ENCODE measurements at places on chromosomes 12 and 14. TPM values are rescaled to one million over a fixed set of nuclear protein-coding genes. Genes with fewer than 3 reads are reported as not detected.

DNA sequence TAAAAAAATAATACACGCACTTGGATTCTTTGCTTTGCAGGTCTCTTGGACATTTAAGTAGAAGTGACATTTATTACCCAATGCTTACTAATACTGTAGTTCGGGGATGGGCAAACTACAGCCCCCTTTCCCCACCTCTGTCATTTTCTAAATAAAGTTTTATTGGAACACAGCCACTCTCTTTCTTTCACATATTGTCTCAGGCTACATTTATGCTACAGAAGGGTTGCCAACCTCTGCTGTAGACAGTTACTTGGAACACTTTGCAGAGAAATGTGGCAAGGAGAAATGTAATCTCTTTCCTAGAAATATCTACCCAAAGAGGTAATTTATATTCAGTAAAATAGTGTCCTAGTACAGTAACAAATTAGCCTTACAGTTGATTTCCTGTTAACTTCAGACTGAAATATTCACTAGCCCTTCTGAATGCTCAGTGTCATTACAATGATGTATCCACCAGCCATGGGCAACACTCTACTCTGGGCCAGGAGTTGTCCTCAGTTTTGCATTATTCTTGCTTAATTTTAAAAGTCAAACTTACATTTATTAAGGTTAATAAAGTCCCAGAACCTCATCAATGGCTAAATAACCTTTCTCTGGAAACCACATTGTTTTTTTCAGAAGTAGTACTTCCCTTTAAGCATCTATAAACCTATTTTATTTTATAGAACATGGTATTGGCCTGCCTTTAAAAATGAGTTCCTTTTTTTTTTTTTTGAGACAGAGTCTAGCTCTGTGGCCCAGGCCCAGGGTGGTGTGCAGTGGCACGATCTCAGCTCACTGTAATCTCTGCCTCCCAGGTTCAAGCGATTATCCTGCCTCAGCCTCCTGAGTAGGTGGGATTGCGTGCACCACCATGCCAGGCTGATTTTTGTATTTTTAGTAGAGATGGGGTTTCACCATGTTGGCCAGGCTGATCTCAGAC is 269.6 kb upstream of the AMIGO2 start:
- peak; percentile 31 for DNase-seq

MUCL1 gene
- not detected for total RNA-seq

DNA sequence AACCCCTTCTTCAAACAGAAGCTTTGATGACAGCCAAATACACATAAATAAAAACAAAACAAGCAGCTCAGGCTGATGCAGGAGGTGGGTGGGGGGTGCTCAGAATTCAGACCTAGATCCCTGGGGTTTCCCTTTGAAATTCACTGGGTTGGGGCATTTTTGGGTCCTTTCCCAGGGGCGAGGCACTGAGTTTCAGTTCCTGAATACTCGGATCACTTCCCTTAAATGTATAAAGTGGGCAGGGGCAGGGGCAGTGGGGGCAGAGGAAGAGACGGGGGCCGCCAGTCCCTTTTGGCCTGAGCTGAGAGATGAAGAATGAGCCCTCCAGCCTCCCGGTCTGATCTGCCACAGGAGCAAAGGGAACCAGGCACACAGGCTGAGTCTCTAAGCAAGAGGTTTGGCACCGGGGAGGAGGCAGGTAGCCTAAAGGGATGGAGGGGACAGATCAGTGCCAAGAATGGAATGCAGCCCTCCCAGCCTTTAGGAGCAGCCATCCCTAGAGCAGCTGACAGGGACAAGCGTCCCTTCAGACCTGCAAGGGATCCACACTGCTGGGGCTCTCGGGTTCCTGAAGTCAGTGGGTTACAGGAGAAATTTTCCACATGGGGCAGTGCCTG is 20.3 kb downstream of the KDM2B start:
- DNase-seq, result no peak

GRCh38 chr12:131611416-131612091 is 99.3 kb upstream of the SFSWAP start:
- no peak for DNase-seq

- DNase-seq, result peak; percentile 97
Measured at GRCh38 chr12:79420146-79420618, 270.6 kb downstream of the PAWR start.

DNA sequence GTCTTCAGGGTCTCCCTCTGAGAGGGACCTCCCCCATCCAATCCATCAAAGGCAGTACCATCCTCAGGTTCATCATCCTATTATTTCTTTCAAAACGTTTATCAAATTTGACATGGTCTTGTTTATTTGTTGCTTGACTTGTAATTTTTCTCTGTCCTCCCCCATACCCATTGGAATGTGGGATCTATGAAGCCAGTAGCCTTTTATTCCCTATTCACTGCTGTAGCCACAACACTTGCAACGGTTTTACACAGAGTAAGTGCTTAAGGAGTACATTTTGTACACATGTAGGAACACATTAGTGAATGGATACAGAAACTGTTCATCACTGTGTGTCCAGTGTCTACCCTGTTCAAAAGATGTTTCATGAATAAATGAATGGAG is 41.5 kb downstream of the IGF1 start:
- DNase-seq, result peak; percentile 37

DNA sequence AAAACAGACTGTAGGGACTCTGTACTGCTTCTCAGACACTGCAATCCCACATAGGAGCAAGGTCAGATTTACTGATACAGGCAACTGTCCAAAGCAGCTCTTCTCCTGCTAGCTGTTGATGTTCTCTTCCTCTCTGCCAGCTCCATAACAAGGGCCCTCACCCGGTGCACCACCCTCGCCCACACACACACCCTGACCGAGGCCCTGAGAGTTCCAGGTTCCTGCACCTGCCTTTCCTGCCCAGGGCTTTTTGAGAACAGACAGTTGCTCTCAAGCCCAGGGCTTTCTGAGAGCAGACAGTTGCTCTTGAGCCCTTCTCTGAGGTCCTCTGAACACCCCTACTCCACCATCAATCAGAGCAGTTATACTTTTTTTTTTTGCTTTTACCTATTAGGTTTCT is 233.8 kb upstream of the GARIN6 start:
- no peak for DNase-seq

GRCh38 chr12:68825569-68826217 is 17.7 kb downstream of the MDM2 start:
- DNase-seq, result no peak

DNA sequence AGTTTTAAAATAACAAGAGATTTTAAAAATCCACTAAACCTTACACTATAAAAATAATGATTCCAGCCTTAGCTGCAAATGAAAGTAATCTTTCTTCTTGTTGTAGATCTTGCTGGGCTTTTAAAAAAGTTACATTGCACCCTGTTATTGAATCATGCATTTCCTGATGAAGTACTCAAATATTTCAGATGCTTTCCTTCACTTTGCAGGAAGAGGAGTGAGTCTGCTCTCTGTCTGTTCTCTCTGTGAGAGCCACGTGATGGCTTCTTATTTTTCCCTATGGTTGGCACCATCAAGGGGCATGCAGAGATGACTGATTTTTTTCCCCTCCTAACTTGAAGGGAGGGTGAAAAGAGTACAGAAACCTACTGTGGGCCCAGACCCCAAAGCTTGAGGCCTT is 262.7 kb downstream of the ATP23 start:
- peak; percentile 2 for DNase-seq

WNT1 gene
- total RNA-seq, result not detected

- no peak for DNase-seq
Measured at GRCh38 chr14:96083667-96084320, 44.6 kb downstream of the C14orf132 start.

DNA sequence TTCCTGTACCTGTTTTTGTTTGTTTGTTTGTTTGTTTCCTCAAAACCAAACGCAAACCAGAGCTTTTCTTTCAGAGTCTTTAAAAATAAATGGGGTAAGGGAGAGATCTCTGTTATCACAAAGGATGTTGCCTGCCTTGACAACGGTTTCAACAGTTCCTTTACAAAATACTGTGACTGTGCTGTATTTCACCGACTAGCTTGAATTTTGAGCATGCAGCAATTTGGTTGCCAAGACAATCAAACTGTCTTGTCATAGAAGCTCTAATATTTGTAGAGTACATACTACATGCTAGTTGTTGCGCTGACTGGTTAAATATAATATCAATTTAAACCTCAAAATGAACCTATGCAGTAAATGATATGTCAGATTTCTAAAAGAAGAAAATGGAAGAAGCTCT is 22.4 kb upstream of the TCP11L2 start:
- DNase-seq, result no peak

STON2 gene
- total RNA-seq, result 52.9 TPM

DNA sequence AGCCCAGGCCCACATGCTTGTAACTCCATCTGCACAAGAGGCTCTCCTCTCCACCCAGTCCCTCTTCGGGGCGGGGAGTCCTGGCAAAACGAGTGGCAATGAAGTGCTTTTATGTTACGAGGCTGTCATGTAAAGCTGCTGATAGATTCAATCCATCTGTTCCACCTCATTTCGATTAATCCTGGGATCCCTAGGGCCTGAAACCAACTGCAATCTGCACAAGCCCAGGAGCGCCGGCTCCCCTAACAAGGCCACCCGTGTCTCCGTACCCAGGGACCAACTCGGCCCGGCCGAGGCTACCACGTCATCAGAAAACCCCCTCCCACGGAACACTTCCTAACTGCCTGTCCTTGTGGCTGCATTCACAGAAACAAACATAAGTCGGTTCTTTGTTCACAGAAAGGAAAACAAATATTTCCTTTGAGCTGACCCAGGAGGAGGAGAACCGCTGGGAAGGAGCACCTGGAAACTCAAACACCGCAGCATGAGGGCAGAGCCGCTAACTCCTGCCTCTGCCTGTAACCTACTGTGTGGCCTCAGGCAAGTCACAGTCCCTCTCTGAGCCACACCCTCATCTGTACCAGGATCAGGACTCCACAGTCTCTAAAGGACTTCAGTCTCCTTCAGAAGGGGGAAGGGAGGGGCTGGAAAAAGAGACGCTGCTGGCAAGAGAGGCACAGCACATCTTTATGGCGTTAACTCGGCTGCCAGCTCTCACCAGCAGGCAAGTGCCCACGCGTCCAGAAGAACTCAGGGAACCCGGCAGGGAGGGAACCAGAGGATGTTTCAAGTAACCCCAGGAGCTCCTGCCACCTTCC is 47.8 kb downstream of the CCDC88C start:
- DNase-seq, result no peak

DNA sequence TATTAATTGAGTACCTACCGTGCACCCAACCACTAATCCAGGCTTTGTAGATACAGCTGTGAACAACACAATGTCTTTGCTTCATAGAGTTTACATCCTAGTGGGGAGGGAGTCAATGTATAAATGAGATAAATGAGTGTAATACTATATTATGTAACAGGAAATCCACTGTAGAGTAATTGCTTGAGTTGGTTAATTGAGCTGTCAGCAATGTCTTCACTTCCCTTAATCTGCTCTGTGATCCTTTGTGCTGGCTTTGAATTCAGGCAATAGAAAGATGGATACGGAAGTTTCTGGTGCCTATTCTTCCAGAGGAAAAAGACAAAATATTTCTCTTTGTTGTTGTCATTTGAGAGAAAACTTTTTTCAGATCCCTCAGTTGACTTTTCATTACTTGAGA is 104.0 kb upstream of the SLC16A7 start:
- DNase-seq, result no peak

SCFD1 gene
- total RNA-seq, result 93.5 TPM

IL26 gene
- total RNA-seq, result not detected

- DNase-seq, result peak; percentile 36
Measured at GRCh38 chr12:64256166-64256800, 34.2 kb upstream of the KICS2 start.

DNA sequence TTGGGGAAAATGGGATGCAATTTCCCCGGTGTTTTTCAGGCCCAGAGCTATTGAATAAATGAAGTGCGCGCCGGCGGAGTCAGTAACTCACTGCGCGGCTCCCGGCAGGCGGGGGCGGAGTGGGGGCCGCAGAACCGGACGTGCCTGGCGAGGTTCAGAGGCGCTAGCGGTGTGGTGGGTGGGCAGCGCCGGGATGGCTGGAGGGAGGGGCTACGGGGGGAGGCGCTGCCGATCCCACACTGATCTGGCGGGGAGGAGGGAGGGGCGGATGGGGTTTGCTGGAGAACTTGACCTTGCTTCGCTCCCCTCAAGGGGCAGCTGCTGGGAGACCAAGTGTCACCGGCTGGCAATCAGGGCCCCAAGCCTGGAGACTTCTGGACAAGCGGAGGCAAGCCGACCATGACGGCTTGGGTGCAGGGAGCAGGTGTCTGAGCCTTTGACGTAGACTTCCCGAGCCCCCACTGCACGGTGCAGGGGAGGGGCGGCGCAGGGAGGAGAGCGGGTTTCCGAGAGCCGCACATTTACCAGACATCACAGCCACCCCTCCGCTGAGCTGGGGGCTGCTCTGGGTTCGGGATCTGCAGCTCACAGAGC is 174.1 kb upstream of the RTL1 start:
- DNase-seq, result peak; percentile 49

RERG gene
- not detected for total RNA-seq

PKP2 gene
- total RNA-seq, result 18.7 TPM

- no peak for DNase-seq
Measured at GRCh38 chr14:54920052-54920451, 17.4 kb upstream of the GCH1 start.

YEATS4 gene
- total RNA-seq, result 9.2 TPM

DNA sequence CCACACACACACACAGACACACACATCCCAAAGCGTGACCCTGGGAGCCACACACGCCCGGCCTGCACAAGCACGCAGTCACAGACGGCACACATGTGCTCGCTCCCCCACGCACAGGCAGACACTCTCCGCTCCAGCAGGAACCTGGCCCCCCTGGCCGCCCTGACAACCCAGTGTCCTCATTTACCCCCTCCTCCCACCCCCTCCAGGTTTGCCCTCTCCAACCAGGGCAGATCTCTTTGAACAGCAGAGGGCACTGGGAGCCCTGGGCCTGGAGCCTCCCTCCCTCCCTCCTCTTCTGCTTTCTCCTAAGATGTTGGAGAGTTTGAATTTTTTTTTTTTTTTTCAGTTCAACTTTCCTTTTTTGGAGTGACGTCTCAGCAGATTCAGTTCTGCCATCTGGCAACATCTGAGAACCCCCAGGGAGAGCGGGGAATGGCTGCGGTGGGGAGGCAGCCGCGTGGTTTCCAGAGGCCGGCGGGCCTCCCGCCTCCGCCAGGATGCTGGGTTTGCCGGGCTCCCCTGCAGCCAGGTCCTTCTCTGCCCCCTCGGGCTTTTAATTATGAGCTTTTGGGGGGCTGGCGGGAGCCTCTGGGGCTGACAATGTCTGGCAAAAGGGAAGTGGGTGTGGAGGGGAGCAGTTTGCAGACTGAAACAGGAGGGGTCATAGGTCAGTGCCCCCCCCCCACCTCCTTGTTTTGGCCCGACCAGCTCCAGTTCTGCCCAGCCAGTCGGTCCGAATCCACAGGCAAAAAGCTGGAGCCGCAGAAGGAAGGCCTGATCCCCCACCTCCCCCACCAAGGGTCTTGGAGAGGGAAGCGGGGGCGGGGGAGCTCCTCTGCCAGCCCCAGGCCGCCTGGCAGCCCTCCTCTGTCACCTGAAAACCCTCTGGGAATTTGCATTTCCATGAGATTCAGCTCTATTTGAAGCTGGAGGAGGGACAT is 1.3 kb upstream of the NCOR2 start:
- DNase-seq, result peak; percentile 94

DNA sequence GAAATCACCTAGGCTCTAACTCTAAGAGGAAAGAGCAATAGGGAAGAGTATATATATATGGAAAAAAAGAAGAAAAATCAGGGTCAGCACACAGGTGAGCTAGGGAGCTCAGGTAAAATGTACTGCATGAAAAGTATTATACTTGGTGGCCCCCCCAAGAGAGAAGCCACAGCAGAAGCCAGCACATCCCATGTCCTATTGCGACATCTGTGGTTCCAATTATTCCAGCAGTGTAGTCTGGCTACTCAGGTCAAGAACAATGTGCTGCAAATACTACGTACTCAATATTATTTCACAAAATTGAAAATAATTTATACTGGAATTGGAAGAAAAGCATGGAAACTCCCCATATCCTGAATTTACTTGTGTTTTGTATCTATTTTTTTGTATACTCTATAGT is 85.5 kb downstream of the CEP83 start:
- DNase-seq, result no peak
